Esophagus squamous epithelium (tissue), 5 donors: ENCODE measurements at places on chromosomes 5 and 9.

- no peak for DNase-seq
Observed at GRCh38 chr9:137454145-137454596, 5.0 kb downstream of the NSMF start.

GRCh38 chr5:124054564-124054963 lies 542.6 kb downstream of the CSNK1G3 start:
- DNase-seq, result no peak

DNA sequence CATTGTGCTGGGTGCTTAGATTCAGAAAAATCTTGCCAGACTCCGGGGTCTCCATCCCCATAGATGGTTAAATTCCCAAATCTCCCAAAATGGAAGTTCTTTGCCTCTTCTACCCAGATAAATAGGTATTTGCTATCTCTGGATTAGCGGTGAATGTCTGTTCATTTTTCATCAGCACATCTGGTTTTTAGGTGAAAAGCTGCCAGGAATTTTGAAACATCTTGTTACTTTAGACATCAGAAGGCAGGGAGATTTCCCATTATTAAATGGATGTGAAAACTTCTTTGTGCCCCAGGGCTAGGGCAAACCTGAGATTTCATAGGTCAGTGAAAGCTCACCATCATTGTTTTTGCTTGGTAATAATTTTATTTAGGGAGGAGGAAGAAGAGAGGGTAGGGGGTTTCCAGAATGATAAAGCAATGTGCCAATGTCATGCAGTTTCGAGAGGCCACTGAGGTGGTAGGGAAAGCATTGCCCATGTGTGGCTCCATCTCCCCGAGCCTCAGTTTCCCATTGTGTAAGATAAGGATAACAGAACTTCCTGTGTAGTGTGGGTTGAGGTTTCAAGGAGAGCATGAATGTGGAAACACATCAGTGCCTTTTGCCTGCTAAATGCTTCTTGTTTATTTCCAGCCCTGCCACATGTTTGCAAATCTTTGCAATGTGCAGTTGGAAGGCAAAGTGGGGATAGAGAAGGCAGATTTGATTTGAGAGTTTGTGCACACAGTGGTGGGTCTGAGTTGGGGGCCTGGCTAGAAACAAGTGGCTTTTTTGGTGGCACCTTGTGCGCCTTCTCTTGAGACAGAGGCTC lies 147.2 kb upstream of the KLF4 start:
- no peak for DNase-seq

- no peak for DNase-seq
Observed at GRCh38 chr5:116046823-116047222, 14.6 kb downstream of the ARL14EPL start.

- DNase-seq, result no peak
Observed at GRCh38 chr5:73157414-73158303, 15.3 kb upstream of the TMEM174 start.

- no peak for DNase-seq
Observed at GRCh38 chr9:13443346-13444244, 164.1 kb upstream of the MPDZ start.

DNA sequence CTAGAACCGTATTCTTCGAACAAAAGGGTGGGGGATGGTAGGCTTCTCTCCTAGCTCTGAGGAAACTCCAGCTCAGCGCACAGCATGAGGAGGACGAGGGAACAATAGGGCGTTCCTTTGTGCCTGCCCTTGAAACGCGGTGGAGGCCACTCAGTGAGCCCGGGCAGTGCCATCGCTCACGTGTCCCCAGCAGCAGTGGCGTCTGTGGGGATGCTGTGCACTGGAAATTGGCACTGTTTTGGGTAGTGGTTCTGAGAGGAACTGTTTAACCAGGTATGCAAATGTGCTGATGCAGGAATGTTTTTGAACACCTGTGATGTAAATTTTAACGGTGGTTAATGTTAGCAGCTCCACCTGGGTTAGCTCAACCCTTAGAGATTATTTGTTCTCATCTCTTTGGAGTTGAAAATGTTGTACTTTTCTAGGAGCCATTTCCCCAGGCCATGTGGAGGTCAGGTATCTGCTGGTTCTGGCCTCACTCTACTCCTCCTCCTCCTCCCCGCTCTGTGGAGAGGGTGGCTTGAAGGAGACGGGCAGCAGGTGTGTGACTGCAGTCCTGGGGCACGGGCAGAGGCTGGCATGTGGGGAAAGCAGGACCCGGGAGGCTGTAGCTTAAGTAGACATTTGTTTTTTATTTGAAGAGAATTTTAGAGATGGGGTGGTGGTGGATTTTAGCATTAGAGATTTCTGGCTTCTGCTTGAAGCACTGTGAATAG lies 48.3 kb downstream of the EHMT1 start:
- DNase-seq, result no peak

GRCh38 chr5:15333091-15333490 lies 166.9 kb upstream of the FBXL7 start:
- DNase-seq, result no peak

DNA sequence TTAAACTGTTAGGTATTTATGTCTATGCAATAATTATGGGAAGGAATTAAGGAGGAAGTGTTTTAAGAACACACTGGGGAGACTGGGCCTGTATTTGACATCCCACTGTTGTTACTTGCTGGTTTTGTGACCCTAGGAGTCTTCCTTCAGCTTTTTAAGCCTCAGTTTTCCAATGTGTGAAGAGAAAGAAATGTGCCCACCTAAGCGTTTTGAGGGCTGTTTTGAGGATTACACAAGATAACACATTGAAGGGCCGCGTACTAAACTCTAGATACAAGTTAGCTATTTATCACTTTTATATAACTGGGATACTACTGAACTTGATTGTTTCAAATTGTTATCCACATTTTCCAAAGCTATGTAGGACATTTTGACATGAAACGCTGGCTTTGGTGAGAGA lies 72.5 kb downstream of the NPR3 start:
- no peak for DNase-seq
